ENCODE measurements at places on chromosomes 12 and 14.

GRCh38 chr12:52210925-52211650 is 19.3 kb upstream of the KRT80 start:
- H3K4me1 ChIP-seq, result peaks cover 28% of the 10 kb centered on the region
- no peak for DNase-seq
- H3K36me3 ChIP-seq, result no peaks in the 10 kb centered on the region
- H3K27me3 ChIP-seq, result no peaks in the 10 kb centered on the region
- H3K4me3 ChIP-seq, result no peak overlapping the region

- H3K27ac ChIP-seq, result no peak overlapping the region
- no peaks in the 10 kb centered on the region for H3K27me3 ChIP-seq
- H3K4me1 ChIP-seq, result no peaks in the 10 kb centered on the region
- DNase-seq, result no peak
Measured at GRCh38 chr14:49489341-49489740, 96.8 kb downstream of the RPS29 start.

- DNase-seq, result no peak
- no peak overlapping the region for H3K27ac ChIP-seq
Measured at GRCh38 chr14:46344327-46344937, 307.1 kb downstream of the RPL10L start.

- no peak overlapping the region for H3K4me3 ChIP-seq
- H3K27ac ChIP-seq, result no peak overlapping the region
- DNase-seq, result no peak
Measured at GRCh38 chr14:87171141-87171540, 821.8 kb downstream of the GALC start.

Measured in esophagus muscularis mucosa (tissue), 4 donors.